ENCODE measurements at places on chromosomes 1 and 21.

DNA sequence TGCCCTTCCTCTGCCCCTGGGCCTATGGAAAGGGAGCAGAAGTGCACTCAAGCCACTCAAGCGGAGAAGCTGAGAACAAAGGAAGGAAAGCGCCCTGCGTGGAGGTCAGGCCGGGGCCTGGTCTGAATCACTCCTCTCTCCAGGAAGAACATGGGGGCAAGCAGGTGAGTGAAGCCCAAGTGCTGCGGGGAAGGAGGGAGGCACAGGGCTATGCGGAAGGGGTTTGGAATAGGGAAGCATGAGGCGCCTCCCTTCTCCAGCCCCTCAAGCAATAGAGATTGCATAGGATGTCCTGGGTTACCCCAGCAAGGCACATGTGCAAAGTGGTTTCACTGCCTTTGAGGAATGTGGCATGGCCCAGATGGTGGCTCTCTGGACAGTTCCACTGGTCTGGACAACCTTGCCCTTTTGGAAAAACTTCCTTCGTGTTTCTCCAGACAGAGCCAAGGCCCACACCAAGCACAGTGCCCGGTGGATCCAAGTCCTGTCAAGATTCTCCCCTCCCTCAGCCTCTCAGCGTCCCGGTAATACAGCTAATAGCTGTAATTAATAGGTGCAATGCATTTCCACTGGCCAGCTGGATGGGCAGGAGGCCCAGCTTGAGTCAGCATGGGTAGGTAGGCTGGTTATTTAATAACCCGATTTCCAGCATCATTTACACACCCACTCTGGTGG, 13.7 kb downstream of the BLACAT1 start:
- DNase-seq = no peak

DNA sequence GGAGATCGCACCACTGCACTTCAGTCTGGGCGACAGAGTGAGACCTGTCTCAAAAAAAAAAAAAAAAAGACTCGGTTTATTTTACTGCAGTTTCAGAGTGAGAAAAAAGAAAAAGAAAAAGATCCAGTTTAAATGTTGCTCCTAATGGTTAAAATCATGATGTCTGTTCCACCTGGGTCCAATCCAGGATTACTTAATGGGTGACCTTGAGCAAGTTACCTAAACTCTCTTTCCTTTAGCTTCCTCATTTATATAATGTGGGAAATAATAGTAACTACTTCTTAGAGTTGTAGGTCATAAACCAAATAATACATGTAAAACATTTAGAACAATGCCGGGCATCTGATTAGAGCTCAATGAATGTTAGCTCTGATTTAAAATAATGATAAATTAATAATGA, 19.4 kb upstream of the RNF11 start:
- no peak for DNase-seq

DNA sequence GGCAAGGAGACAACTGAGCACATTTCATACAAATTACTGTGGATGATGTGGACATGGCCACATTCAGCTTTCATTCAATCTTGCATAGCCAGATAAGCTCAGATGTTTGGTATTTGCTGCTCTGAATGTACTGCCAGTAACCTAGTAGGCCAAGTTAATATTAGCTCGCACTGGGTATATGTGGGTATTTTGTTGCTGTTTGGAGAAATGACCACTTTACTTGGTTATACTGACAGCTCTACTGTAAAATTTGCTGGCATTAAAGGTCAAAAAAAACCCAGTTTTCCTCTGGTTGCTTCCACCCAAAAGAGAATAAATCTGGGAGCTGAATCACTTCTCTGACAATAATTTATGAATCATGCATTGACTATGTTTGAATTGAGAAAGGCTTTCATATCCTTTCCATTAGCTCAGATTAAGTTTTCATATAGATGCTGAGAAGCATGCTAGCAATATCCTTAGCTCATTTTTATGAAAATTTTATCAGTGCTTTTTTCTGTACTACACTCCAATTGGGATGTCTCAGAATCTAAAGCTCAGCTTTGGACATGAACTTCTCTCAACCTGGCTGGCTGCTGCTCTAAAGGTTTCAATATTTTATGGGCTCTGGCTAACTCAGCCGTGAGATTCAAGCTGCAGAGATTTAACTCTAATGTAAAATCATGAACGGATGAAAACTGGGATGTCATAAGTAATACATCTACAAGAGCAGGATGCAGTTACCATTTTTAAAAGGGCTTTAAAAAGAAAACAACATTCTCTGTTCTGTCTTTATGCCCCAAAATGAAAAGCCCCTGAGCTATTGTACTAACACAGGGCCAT, 330.0 kb downstream of the BARHL2 start:
- no peak for DNase-seq

- DNase-seq = no peak
Measured at GRCh38 chr1:17201201-17202021, 3.5 kb upstream of the PADI1 start.

- no peak for DNase-seq
Measured at GRCh38 chr1:2604844-2605508, 18.4 kb downstream of the PRXL2B start.

GRCh38 chr21:33964706-33965325, 49.2 kb upstream of the ATP5PO start:
- DNase-seq = no peak

GRCh38 chr1:56522680-56523079, 56.7 kb downstream of the PLPP3 start:
- no peak for DNase-seq

- no peak for DNase-seq
Measured at GRCh38 chr1:10177876-10178275, 32.5 kb upstream of the KIF1B start.

DNA sequence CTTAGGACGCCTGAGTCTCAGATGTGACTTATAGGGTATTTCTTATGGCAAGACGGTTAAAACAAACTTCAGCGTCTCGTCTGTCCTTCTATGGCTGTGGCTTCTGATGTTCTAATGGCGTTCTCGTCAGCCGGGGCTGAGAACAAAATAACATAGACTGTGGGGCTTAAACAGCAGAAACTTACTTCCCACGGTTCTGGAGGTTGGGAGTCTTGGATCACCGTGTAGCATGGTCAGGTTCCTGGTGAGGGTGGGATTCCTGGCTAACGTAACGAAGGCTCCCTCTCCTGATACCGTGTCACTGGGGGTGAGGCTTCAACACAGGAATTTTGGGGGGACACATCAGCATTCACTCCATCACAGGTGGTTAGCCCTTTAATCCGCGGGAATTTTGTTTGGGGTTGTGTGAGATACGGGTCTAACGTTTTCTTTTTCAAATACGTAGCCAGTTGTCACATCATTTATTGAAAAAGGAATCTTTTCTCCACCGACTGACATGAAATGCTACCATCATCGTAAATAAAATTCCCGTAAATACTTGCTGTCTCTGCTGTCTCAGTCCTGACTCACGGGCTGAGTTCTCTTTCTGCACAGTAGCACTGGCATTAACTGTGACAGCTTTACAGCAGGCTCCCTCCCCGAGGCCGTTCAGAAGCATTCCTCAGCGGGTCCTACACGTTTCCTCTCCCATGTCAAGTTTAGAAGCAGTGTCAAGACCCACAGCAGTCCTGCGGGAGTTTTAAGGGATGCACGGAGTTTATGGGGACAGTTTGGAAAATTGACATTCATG, 8.1 kb upstream of the POFUT2 start:
- DNase-seq = no peak

DNA sequence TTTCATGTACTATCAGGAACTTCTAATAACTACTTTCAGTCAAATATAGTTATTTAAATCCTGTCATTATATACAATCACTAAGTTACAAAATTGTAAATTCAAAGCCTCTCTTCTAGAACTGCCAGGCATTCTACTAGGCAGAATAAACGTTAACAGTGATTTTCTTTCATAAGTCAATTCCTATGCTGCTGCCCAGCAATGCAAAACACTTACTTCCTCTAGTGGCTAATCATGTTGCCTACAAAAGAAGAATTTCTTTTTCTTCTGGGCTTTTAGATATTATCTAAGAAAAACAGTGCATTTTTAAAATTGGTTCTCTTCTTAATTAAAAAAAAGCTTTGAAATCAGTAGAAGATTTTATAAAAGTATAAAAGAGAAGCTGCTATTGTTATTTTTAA, 509.8 kb upstream of the ADAMTS5 start:
- DNase-seq = no peak

DNA sequence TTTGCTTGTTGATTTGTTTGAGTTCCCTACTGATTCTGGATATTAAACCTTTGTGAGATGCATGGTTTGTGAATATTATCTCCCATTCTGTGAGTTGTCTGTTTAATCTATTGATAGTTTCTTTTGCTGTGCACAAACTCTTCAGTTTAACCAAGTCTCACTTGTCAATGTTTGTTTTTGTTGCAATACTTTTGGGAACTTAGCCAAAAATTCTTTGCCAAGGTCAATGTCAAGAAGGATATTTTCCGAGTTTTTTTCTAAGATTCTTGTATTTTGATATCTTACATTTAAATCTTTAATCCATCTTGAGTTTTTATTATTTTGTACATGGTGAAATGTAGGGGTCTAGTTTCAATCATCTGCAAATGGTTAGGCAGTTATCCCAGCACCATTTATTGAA, 1230.7 kb upstream of the NCAM2 start:
- DNase-seq = no peak

- DNase-seq = no peak
Measured at GRCh38 chr21:22627911-22628310, 1629.7 kb downstream of the NCAM2 start.

DNA sequence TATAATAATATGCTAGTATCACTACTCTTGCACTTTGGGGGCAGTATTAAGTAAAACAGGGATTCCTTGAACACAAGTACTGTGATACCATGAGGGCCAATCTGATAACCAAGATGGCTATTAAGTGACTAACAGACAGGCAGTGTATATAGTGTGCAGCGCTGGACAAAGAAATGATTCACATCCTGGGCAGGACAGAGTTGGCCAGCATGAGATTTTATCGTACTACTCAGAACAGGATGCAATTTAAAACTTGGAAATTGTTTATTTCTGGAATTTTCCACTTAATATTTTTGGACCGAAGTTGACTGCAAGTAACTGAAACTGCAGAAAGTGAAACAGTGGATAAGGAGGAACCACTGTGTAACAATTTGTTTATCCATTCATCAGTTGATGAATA, 74.6 kb downstream of the DNTTIP2 start:
- no peak for DNase-seq

DNA sequence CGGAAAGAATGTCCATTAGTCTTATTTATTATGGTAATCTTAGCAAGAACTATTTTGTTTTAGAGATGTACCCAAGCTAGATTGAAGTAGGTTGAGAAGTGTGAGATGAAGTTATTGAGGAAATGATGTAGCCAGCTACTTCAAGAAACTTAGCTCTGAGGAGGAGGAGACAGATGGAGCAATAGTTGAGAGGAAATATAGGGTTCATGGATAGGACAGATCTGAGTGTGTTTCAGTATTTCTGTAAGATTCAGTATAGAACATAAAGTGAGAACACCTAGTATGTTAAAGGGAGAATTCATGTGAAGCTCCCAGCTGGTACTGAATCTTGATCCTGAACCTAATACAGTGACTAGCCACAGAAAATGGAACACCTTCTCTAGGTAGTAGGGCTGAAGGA, 28.9 kb downstream of the TSNAX start:
- DNase-seq = no peak

DNA sequence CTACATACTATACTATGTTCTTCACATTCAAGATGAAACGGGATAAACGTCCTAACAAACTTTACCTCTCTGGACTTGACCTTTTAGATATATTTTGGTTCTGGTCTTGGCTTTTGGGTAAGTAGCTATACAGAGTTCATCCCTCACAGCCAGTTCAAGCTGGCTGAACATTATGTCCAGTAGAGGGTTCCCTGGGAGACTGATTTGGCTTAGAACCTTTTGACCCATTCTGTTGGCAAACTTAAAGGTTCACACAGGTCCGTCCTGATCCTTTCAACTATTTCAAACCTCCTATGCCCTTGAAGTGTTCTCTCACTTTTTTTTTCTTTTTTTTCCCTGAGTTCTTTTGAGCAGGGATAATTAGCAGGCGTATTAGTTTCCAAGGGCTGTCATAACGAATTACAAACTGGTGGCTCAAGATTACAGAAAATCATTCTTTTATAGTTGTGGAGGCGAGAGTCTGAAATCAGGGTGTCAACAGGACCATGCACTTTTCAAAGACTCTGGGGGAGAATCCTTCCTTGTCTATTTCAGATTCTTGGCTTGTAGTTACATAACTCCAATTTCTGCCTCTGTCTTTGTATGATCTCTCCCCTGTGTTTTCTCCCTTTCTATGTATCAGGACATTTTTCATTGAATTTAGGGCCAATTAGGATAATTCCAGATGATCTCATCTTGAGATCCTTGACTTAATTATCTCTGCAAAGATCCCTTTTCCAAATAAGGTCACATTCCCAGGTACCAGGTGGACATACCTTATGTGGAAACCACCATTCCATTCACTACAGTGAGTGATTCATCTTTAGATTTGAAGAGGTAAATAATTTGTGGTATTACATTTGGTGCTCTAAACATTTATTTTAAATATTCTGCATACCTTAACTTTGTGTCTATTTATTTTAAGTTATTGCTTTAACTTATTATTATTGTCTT, 257.4 kb upstream of the USP25 start:
- no peak for DNase-seq

GRCh38 chr1:204368996-204369726, 9.4 kb upstream of the PLEKHA6 start:
- no peak for DNase-seq

DNA sequence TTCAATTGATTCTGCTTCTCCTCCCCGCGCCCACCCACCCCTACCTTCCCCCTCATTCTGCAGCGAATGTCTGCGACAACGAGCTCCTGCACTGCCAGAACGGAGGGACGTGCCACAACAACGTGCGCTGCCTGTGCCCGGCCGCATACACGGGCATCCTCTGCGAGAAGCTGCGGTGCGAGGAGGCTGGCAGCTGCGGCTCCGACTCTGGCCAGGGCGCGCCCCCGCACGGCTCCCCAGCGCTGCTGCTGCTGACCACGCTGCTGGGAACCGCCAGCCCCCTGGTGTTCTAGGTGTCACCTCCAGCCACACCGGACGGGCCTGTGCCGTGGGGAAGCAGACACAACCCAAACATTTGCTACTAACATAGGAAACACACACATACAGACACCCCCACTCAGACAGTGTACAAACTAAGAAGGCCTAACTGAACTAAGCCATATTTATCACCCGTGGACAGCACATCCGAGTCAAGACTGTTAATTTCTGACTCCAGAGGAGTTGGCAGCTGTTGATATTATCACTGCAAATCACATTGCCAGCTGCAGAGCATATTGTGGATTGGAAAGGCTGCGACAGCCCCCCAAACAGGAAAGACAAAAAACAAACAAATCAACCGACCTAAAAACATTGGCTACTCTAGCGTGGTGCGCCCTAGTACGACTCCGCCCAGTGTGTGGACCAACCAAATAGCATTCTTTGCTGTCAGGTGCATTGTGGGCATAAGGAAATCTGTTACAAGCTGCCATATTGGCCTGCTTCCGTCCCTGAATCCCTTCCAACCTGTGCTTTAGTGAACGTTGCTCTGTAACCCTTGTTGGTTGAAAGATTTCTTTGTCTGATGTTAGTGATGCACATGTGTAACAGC, 339.9 kb downstream of the NTNG1 start:
- DNase-seq = no peak

DNA sequence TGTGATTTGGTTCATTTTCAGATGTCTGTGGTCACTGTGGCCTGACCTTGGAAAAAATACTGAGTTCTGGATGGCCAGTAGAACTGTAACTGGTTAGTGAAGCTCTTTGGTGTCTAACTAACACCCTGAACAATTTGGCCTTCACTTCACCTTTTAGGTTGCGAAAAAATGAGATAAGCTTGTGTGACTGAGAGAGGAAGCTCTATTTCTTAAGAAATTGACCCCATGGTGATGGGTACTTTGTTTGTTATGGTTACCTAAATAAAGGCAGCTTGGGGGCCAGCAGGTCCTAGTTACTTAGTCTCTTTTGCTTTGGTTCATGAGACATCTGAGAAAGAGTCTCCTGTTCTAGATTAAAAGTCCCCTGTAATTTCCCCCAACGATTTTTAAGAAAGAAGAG, 181.6 kb downstream of the ZNF326 start:
- no peak for DNase-seq

Data from stimulated activated CD4-positive, alpha-beta T cell treated with anti-CD3 and anti-CD28 coated beads, Interleukin-4, amount 100 ng/mL, for 4 hours (primary cell).